Central memory CD8-positive, alpha-beta T cell (primary cell): ENCODE measurements at places on chromosomes 5 and 9.

- no peak for DNase-seq
These were observed 258.6 kb downstream of the CRB2 start for GRCh38 chr9:123614306-123615263.

DNA sequence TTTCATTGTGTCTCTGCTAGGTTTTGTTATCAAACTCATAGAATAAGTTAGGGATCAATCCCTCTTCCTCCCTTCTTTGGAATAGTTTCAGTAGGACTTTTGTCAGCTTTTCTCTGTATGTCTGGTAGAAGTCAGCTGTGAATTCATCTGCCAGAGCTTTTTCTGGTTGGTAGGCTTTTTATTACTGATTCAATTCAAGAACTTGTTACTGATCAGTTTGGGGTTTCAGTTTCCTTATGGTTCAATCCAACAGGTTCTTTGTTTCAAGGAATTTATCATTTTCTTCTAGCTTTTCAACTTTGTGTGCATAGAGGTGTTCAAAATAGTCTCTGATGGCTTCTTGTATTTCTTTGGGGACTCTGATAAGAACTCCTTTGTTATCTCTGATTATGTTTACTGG lies 221.7 kb downstream of the FGF10 start:
- no peak for DNase-seq

- DNase-seq: no peak
These were observed 594.1 kb upstream of the PTPRD start for GRCh38 chr9:11206925-11207324.

- no peak for DNase-seq
These were observed 52.9 kb downstream of the GDNF start for GRCh38 chr5:37786862-37787519.

DNA sequence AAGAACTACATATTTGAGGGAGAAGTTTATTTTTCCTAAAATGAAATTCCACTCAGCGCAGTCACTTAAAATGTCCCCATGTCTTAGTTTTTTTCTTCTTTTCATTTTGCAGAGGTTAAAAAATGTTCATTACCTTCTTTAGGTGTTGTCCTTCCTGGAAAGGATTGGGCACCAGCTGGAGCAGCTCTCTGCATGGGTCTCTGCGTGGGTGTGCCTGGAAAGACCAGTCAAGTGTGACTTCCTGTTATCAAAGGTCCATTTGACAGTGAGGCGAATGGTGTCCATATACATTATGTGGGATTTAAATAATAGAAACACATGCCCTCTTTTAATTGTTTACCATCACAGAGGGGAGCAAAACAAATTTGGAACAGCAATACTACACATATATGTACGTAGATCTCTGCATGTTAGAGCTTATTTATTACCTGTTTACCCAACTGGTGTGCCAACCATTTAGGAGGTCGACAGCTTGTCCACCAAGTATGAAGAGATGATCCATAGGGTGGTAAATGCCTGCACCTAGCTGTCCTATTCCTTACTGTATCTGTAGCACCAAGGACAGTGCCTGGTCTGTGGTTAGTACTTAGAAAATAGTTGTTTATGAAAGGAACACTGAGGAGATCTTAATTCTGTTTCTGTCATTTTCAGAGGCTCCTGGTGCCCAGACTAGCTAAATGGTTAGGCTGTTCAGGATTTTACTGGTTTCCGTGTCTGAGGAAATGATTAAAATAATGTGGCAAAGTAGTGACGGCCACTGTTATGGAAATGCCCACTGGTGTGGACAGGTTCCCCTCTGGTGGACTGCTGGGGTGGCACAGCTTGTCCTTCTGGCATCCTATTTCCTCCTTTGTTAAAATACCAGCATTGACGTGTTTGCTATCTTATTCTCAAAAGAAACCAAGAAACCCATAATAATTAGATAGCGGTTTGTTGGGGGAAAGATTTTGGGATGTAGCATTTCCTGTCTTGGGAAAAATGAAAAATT lies 200.4 kb downstream of the MAST4 start:
- no peak for DNase-seq

DNA sequence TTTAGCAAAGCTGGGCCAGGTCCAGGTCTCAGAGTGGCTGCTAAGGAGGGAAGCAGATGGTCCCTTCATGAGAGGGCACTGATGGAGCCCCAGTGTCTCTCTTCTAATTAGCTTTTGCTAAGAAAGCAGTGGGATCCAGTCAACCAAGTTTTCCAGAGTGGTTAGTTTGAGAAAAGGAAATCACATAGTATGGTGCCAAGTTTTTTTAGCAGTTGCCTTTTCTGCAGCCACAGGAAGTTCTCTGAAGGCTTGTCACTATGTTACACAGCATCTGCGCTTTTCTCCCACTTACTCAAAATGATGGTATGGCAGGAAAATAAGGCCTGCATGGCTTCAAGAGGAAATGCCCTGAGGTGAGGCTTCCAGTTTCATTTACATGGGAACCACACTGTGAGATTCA lies 331.5 kb upstream of the ZNF462 start:
- no peak for DNase-seq

DNA sequence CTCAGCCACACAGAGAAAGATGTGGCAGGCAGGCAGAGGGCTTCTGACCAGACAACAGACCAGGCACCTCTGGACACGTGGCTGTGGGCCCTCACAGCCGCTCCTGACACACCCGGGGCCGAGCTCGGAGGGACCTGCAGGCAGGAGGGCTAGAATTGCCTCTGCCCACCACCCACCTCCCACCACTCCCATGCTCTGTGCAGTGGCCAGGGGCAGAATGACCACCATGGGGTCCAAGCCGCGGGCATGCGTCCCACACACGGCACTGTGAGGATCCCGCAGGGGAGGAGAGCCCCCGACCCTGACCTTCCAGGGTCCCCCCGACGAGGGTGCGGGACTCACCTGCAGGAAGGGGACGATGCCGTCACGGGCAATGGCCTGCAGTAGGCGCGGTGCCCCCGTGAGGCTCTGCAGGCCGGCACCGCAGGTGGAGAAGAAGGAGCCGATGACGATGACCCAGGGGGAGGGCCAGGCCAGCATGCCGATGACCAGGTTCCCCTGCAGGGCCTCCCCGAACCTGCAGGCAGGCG lies 34.3 kb downstream of the SLC12A7 start:
- DNase-seq: no peak

GRCh38 chr5:34491251-34491620 lies 164.9 kb upstream of the RAI14 start:
- no peak for DNase-seq

DNA sequence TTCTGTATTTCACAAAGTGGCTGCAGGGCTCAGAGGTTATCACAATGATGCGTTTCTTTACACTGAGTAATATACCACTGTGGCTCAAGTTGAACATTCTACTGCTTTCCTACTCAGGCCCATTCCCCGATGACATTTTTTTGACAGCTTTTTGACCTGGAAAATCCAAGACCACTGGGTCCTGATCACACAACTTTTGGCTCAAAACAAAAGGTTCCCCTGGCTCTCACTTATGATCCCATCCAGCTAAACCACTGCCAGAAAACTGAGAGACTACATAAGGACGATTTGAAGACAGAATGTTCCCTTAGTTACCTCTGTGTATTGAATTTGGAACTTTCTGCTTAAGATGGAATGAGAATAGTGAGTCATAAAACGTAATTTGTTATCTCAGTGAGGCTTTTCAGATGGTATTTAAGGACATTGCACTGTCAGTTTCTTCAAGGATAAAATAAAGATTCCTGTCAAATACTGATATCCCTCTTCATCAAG lies 78.0 kb upstream of the FBXL7 start:
- no peak for DNase-seq

DNA sequence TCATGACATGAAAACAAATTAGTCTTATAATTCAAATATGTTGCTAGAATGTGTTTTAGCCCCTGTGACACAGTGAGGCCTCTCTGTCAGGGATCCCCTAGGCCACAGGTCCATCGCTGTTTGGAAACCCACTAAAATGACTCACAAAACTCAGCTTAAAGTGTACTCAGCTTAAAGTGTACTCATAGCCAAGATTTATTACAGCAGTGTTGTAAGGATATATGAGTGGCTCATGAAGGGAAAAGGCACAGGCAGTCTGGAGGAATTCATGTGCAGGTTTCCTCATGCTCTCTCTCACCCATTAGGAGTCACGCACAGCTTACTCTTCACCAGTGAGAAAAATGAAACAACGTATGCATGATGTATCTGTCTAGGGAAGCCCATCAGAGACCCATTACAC lies 24.4 kb upstream of the TGFBI start:
- no peak for DNase-seq

DNA sequence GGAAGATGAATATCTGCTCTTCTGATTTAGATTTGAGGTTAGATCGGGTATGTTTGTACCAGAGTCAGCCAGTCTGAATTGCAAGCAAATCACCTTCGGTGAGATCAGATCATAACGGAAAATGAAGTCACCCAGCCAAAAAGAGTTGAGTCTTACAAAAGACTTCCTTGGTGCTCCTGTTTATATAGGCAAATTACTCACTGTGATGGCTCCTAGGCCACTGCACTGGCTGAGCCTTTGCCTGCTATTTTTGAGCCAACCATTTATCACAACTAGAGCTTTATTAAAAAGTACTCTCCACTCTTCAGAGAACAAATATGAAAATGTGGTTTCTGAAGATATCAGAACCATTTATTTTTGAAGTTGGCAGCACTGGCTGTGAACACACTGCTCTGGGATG lies 277.7 kb upstream of the PCSK5 start:
- no peak for DNase-seq

GRCh38 chr5:83510260-83510659 lies 38.7 kb downstream of the VCAN start:
- no peak for DNase-seq

DNA sequence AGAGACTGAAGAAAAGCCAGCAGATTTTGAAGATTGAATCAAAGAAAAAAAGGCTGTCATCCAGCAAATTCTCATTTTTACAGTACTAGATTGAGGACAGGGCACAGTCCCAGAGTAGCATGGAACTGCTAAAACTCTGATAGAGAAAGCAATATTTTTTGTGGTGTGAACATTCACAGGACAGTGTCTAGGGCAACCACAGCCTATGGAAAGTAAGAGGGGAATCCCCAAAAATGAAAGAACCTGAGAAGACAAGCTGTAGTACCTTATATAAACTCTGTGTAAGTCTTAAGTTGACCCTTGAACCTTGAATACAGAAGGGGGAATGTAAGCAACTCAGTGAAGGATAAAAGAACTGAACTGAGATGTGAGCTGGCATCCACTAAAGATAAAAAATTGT lies 540.3 kb downstream of the HINT1 start:
- DNase-seq: no peak

DNA sequence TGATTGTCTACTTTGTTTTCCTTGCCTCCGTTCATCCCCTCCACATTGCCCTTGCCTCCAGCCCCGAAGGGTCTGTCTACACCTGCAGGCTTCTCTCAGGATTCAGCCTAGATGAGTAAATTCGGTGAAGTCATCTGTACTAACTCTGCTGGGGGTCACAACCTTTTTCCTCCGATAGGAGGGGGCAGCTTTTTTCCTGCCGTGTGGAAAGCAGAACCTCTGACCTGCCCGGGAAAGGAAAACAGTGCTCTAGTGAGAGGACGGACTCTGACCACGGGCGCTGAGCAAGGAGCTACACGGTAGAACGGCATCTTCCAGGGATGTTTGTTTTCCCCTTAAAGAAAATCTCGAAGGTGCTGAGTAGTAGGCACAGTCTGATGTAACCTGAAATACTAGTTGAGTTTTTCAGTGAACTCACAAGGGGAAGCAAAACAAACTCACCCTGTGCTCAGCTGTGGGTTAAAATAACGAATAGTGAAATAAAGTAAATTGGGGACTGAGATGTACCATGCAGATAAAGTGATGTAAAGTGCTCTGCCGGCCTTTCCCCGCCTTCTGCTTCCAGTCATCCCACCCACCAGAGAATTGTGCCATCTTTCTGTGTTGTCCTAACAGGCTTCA lies 281.8 kb downstream of the AOPEP start:
- no peak for DNase-seq

DNA sequence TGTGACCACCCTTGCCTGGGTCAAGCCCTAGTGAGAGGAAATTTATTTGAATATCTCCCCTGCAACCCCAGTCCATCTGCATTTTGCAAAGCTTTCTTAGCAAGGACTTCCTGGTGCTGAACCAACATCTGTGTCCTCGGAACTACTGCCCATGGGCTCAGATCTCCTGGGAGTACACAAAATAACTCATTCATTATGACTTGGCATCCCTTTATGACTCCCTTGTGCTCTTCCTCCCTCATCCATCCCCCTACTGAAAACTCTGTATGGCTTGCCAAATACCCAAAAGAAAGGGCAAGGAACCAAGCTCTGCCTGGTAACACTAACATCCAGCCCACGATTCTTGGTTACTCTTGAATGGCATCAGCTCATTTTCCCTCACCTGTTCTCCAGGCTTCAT lies 368.5 kb downstream of the NTRK2 start:
- DNase-seq: no peak

- no peak for DNase-seq
These were observed 334.6 kb downstream of the MED10 start for GRCh38 chr5:6043491-6044310.

DNA sequence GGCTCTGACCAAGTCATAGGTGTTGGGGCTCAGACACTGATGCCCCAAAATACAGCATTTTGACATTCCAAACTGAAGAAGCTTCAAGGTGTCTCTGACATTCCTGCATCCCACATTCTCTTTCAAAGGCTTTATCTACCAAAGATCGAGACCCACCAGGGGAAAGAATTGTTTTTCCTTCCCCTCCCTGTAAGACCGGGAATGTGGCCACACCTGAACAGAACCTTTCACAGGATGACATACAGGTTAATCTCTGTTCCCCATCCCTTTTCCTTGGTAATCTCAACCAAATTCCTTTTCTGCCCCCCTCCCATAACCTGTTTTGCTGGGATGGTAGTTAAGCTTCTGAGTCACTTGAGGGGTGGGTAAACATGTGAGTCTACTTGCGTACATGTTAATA lies 72.3 kb downstream of the IQGAP2 start:
- DNase-seq: no peak

- DNase-seq: no peak
These were observed 105.5 kb upstream of the TSLP start for GRCh38 chr5:110965773-110966581.

GRCh38 chr9:268616-269015 lies 54.0 kb downstream of the DOCK8 start:
- DNase-seq: no peak
